Regular cardiac myocyte (primary cell): ENCODE measurements at places on chromosomes 4 and X. TPM values are rescaled to one million over a fixed set of nuclear protein-coding genes. Genes with fewer than 3 reads are reported as not detected.

Gene GPRASP1
- total RNA-seq = 1.5 and 7.3 TPM in 2 replicates

Gene TCEAL7
- total RNA-seq = 36.2 and 58.9 TPM in 2 replicates

Gene SSX3
- not detected in 2 replicates for total RNA-seq

Gene STPG2
- under 0.01 and 0.56 TPM in 2 replicates for total RNA-seq

Gene SHROOM4
- 2.0 and 2.3 TPM in 2 replicates for total RNA-seq

Gene TKTL2
- not detected in 2 replicates for total RNA-seq
